ENCODE measurements at places on chromosomes 7 and 10.

DNA sequence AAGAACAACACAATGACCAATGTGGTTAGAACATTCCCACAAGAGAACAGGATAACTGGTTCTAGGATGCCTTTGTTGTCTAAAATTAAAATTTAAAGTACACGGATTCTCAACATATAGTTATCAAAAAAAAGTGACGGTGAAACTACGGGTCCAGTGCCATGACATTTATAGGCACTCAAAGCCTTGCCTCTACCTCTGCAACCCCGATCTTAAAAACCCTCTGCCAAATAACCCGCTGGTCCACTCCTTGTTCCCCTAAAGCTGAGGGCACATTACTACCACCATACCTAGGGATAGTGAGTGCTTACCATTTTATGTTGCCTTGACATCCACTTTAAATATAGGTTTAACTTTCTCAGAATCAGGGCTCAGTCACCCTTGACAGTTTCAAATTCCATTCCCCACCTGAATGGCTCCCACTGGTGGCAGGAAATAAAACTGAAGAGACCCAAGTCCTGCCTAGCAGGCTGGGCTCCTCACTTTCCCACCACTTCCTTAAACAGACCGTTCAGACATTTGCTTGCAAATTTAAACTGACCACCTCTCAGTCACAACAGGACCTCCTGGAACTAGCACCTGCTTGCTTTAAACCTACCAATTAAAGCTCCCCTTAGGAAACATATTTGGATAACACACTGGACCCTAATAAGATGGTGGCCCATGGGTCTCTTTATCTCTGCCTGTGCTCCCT lies 169.9 kb upstream of the ASAH2 start:
- no peak for DNase-seq

- DNase-seq = no peak
Measured at GRCh38 chr7:138595454-138595853, 105.7 kb downstream of the SVOPL start.

GRCh38 chr7:24340727-24341126 lies 56.7 kb downstream of the NPY start:
- no peak for DNase-seq

- DNase-seq = no peak
Measured at GRCh38 chr10:5033061-5033778, 29.6 kb upstream of the AKR1C2 start.

DNA sequence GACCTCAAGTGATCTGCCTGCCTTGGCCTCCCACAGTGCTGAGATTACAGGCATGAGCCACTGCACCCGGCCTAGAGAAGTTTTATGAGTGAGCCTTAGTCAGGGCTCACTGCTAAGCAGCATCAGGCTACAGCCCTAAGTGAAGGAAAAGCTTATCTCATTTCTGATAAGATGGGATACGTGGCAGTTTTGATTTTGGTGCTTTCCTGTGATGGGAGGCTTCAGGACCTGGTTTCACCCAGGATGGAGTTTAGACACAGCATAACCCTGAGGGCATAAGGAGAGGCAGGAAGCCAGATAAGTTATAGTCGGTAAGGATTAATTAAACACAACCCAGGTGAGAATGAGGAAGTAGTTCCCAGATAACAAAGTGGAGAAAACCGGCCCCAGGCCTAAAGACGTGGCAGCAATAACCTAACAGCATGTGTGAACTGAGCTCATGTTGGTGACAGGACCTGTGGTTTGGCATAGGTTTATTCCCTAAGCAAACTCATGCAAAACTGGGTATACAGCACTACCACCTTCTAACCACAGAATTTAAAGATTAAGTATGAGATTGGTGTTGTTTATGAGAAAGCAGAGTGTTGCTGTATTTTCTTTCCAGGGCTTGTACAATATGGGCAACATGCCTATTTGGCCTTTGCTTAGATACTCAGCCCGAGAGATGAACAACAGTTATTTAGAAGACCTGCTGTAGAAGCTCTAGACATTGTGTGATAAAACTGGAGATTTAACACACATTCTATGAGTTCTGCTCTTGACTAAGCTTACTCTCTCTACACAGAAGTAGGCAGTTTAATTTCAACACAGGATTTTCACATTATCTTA lies 119.4 kb downstream of the COL28A1 start:
- DNase-seq = no peak

- DNase-seq = no peak
Measured at GRCh38 chr7:91435381-91436059, 171.3 kb downstream of the FZD1 start.

DNA sequence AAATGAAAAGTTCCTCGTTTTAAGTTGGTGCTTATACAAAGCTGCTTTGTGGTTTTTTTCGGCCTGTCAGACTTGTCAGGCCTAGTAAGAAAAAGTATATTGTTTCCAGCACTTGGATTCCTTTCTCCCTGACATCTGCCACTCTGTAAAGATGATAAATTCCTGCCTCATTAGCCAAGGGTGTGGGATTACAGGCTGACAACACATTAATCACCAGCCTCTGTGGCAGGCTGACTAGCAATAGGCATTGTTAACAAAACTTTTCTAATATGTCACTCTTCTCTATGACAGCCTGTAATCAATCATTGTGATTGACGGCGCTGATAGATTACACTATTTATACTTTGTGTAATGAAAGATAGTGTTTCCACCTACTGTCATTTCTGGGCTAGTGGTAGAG lies 682.5 kb downstream of the LRMDA start:
- no peak for DNase-seq
